ENCODE measurements at places on chromosomes 12 and 14. TPM values are rescaled to one million over a fixed set of nuclear protein-coding genes. Genes with fewer than 3 reads are reported as not detected.

The PLEKHH1 gene
- polyA plus RNA-seq: 0.59 TPM

The DHRS2 gene
- 0.18 TPM for polyA plus RNA-seq

The SIX6 gene
- polyA plus RNA-seq: not detected

The ZNF664 gene
- polyA plus RNA-seq: 68.2 TPM

The KLHDC1 gene
- polyA plus RNA-seq: 1.4 TPM

The CISTR gene
- not detected for polyA plus RNA-seq

The FZD10 gene
- 1.7 TPM for polyA plus RNA-seq

The FAM181A gene
- polyA plus RNA-seq: not detected

The C12orf42 gene
- not detected for polyA plus RNA-seq

The CDCA3 gene
- polyA plus RNA-seq: 12.6 TPM

The ARHGDIB gene
- 248 TPM for polyA plus RNA-seq

The ANO4 gene
- not detected for polyA plus RNA-seq

The LAG3 gene
- 2.4 TPM for polyA plus RNA-seq

The LALBA gene
- not detected for polyA plus RNA-seq

The EID3 gene
- 6.8 TPM for polyA plus RNA-seq

- DNase-seq: peak; percentile 76
Observed at GRCh38 chr12:53325511-53326061, 4.2 kb upstream of the AAAS start.

DNA sequence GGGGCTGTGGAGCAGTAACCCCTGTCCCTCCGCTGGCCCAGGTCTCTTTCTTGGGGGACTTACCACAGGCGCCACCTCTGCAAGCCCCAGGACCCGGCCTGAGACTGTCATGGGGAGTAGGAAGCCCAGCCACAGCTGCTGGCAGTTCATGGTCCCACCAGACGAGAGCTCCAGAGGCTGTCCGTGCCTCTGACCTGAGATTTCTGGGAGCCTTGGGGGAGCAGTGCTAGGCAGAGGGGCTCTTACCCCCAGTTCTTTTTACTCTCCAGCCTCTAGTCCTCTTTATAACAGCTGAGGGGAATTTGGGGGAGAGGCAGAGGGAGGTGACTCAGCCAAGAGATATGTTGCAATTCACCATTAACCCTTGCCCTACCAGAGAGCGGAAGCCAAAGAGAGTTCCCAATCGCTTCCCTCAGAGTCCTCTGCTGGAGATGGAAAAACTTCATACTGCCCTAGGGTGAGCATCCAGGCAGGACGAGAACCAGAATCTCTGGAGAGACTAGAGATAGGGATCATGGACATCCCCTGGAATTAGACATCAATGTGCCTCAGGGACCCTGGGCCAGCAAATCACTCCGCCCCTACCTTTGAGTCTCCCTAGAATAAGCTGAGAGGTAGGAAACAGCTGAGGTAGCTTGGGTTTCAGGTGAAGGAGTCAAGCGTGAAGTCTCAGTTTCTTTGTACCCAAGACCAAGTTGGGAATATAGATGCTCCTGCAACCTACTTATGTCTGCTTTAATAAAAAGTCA lies at the start of gene MMP19:
Gene MMP19 (minus strand): TSS at position 256 of the 749 bp plus-strand sequence. CDS start 106 bp downstream, at position 150.
- no peak for DNase-seq

DNA sequence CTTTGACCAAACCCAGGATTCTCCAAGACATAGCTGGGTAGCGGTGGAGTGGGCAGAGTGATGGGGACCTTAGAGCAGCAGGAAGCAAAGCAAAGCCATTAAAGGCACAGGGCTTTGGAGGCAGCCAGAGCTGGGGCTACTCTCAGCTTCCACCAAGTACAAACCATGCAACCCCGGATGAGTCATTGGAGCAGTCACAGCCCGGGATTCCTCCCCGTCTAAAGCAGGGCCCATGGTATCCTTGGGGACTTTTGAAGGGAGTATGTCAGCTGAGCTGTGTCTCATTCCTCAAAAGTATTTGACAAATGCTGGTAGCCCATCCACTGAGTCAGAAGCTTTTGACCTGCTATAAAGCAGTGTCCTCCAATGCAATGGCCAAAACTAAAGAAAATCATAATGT lies 9.7 kb upstream of the IFI27 start:
- no peak for DNase-seq

DNA sequence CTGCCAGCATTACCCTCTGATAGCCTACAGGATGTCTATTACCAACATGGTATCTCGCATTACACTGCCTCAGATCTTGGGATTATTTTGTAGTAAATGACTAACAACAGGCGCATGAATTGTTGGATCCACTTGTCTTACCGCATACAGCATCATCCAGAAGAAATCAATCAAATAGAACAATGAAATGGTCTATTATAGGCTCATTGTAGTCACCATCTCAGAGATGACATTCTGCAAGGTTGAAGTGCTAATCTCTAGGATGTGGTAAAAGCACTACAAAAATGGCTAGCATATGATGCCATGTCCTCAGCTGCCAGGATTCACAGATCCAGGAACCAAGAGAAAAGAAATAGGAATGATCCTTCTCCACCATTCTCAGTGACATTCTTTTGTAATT lies 52.0 kb downstream of the WASHC3 start:
- no peak for DNase-seq

DNA sequence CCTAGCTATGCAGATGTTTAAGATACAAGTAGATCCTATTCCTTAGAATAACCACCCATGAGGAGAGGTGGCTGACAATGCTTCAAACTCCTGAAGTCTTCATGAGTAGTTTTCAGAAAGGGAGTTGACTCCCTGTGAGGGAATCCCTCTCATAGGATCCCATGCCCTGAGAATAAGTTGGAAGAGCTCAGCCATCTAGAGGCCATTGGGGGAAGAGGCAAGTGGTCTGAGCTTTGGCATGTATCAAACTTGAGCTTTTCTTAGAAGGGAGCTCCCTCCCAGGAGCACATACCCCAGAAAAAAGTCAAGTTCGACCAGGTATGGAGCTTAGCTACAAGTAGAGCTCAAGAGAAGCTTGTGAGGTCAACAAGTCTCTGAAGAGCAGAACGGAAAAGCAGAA lies 165.7 kb upstream of the RBM19 start:
- no peak for DNase-seq

DNA sequence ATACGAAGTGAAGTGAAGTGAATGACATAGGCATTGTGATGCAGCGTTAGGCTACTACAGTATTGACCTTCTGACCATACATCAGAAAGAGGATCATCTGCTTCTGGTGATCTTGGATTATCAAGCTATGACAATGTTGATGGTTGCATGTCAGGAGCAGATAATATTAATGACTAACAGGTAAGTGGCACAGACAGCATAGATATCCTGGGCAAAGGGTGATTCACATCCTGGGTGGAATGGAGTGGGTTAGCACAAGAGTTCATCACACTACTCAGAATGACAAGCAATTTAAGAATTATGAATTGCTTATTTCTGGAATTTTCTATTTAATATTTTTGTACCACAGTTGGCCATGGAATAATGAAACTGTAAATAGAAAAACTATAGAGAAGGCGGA lies 397.9 kb upstream of the ATP2B1 start:
- no peak for DNase-seq

GRCh38 chr12:97048421-97049035 lies 141.5 kb downstream of the NEDD1 start:
- no peak for DNase-seq

GRCh38 chr12:19971361-19972280 lies 396.7 kb upstream of the PDE3A start:
- DNase-seq: no peak

GRCh38 chr14:23751616-23752015 lies 115.5 kb downstream of the DHRS2 start:
- DNase-seq: no peak

DNA sequence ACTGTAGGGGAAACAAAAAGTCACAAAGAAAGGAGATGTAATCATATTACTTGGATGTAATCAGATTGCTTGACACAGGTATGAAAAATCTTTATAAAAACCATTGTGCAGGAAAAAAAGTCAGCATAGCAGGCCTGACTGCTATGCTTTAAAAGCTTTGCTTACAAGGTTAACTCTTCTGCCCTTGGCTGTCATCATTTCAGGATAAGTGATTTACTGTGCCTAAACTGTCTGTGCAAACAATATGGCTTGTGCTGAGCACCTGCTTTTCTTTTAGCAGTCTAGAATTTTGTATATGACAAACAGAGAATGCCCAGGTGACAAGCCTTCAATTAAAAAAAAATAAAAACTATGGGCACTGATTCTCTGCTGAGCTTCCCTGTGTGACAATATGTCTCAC lies 63.8 kb upstream of the PLEKHG7 start:
- no peak for DNase-seq

DNA sequence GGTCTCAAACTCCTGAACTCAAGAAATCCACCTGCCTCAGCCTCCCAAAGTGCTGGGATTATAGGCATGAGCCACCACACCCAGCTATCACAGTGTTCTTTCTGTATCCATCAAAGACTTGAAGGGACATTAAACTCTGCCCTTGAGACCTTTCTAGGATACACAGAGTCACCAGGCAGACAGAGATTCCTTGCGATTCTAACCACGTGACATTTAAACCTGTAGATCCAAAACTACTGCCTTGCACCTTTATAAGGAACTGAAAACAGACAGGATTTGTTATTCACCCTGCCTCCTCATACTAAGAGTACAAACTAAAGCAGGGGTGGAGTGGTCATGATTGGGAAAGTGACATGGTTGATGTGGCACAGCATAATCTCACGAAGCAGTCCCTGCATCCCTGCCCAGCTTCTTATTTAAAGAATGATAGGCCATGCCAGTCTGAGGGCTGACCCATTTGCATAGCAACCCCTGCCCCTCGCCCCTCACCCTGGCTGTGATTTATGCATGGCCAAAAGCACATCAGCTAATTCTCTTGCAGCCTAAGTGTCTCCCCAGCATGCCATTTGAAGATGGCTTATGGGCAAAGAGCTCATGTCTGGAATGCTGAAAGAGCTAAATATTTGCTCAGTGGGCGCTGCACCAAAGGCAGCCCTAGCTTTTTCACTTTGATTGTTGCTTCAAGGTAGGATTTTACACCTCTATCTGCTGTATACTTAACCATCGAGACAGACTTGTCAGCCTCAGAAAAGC lies 43.2 kb upstream of the MYBPC1 start:
- no peak for DNase-seq

- no peak for DNase-seq
Observed at GRCh38 chr14:75832621-75833297, 149.0 kb downstream of the TGFB3 start.

GRCh38 chr14:37093364-37093763 lies 79.0 kb downstream of the SLC25A21 start:
- no peak for DNase-seq

DNA sequence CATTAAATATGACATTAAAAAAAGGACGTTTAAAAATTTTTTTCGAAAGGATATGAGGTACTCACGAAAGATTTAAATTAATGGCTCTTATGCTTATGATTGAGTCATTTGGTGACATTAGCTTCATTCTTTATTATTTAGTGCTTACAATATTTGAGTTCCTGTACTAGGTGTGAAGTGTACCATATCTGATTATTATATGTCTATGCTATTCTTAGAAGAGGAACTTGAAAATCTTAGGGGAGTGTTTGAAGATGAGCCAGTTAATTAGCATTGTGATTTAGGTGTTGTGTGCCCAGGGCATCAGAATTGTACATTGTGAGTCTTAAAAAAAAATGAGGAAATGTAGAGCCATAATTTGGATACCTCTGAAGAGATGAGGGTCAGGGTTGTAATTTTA lies 118.6 kb downstream of the FUT8 start:
- no peak for DNase-seq

DNA sequence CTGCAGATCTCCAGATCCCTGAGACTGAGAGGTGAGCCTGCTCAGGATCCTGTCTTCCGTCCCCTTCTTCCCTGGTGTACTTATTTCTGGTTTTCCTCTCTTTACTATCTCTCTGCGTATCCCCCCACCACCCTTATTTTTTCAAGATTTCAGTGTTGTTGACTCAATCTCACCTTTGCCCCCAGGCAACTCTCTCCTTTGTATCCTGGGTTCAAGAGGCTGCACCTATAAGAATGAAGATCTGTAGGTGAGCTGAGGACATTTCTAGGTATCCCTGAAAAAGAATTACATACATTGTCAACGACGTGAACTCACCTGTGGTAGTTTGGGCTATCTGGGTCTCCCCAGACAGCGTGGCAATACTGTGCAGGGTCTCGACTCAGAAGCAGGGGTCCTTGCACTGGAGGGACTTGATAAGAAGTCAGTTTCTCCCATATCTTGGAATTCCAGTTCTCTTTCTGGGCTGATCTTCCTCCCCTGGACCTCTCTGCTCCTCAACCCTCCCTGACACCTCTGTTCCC lies 659 bp downstream of the CIROP start:
- no peak for DNase-seq

DNA sequence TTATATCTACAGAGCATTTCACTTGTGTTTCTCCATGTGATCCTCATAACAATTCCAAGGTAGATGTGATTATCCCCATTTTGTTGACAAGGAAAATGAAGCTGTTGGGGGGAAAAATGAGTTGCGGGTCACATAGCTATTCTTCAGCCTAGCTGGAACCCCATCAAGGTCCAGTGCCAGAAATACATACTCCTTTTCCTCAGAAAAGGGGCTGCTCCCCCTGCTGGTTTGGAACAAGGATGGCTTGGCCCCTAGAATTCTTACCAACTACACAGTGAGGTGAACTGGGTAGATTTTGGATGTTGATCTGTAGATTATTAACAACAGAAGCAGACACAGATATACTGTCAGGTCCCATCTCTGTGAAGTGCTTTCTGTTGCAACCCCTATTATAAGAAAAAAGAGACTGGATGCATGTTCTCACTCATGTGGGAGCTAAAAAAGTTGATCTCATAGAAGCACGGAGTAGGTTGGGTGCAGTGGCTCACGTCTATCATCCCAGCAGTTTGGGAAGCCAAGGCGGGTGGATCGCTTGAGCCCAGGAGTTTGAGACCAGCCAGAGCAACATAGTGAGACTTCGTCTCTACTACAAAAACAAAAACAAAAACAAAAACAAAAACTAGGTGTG lies 8.9 kb downstream of the IKZF4 start:
- DNase-seq: peak; percentile 60

GRCh38 chr14:77305696-77306095 lies 15.0 kb downstream of the POMT2 start:
- no peak for DNase-seq

- DNase-seq: no peak
Observed at GRCh38 chr14:68810173-68811153, 17.6 kb upstream of the ZFP36L1 start.

DNA sequence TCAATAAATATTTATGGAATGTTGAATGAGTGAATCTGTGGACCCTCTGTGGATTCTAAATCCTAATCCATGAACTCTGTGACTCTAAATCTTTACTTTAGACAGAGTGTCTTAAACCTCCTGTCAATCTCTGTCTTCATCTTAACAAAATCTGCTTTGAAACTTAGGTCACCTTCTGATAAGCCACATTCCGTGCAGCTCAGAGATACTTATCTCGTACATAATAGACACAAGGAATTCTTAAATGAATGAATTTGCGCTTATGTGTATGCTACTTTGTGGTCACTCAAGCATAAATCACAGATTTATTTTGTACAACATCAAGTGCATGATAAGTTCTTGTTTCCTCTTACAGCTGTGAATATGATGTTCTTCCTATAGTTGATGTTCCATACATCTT lies 2.2 kb upstream of the KRAS start:
- DNase-seq: no peak
